ENCODE measurements at places on chromosomes 1 and 21.

- DNase-seq: peak; percentile 84
These were observed 23.3 kb downstream of the CNIH4 start for GRCh38 chr1:224380003-224380402.

- DNase-seq: no peak
These were observed 124.2 kb upstream of the ETV3 start for GRCh38 chr1:157262422-157262821.

- no peak for DNase-seq
These were observed 726 bp downstream of the TACSTD2 start for GRCh38 chr1:58576325-58576726.

- DNase-seq: no peak
These were observed 254.3 kb downstream of the RGS7 start for GRCh38 chr1:241102664-241103063.

DNA sequence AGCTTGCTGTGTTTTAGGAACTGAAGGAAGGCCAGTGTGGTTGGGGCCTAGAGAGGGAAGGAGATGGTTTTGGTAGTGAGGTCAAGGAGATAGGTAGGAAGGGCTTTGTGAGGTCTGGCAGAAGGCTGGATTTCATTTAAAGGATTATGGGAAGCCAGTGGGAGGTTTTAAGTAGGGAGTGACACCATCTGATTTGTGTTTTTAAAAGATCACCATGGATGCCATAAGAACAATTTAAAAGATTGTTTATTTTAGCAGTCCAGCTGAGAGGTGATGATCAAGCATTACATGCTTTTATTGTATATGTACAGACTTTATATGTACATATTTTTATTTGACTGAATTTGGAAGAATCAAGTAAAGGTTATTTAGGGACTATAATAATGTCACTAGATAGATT, 26.4 kb downstream of the RGL1 start:
- DNase-seq: no peak

- no peak for DNase-seq
These were observed 95.0 kb downstream of the ASTN1 start for GRCh38 chr1:177069490-177069889.

DNA sequence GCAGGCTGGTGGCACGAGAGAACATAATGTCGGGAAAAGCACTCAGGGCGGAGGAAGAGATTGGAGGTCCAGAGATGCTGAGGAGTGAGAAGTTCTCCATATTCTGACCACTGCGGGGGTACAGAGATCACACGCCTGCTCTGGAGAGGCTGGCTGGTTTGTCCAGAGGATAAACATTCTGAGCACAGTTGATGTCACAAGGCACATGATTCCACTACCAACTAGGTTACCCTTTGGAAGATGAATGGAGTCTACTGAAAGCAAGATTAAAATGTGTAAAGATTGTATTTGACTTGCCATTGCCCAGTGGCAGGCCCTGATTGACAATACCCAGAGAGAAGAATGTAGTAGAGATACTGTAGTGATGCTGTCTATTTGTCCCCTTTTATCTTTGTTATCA, at the start of gene SPATA46:
Gene SPATA46, minus strand, starts transcription at position 164 of the 400 bp plus-strand sequence. Its CDS starts 64 bp downstream, at position 100.
- no peak for DNase-seq

- DNase-seq: no peak
These were observed 6.6 kb downstream of the SDC3 start for GRCh38 chr1:30901798-30902581.

DNA sequence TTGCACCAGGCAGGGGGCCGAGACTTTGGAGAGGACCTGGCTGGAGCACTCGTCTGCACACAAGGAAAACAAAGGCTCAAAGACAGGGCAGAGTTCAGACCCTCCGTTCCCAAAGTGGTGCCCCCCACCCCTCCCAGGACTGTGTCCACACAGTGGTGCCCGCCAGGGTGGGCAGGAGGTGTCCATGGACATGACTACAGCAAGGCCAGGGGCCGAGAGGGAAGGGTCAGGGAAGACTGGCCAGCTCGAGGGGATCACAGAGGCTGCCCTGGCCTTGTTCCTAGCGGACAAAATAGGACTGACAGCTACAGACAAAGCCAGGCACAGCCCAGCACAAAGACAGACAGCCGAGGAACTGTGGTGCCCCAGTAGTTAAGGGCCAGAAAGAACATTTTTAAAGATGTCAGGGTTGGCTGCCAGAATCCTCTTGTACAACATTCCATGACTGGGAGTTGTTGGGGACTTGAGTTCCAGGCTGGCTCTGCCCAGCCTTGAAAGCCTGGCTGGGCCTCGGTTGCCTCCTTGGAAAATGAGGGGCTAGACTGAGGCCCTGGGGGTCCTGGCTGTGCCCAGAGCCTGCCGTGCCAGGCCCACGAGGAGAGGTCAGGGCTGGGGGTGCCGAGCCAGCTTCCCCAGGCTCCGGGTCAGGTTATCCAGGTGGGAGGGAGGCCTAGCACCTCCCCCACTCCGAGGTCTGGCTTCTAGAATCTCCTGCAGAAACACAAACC, 63.7 kb downstream of the SLX9 start:
- no peak for DNase-seq

- DNase-seq: no peak
These were observed 636 bp downstream of the WARS2 start for GRCh38 chr1:119139857-119140176.

DNA sequence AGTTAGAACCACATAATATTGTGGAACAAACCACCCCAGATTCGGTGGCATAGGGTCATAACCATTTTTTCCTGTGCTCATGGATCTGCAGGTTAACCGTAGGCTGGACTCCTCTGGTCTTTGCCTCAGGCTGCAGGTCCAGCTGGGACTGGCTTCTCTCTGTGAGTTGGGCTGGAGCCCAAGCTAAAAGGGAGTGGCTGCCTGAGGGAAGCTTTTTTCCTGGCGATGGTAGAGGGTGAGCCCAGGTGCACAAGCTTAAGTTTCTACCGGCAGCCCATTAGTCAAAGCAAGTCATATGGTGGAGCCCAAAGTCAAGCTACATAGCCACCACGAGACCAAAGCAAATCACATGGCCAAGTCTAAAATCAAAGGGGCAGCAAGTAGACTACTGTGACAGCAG, 13.8 kb downstream of the EPHX4 start:
- DNase-seq: no peak

DNA sequence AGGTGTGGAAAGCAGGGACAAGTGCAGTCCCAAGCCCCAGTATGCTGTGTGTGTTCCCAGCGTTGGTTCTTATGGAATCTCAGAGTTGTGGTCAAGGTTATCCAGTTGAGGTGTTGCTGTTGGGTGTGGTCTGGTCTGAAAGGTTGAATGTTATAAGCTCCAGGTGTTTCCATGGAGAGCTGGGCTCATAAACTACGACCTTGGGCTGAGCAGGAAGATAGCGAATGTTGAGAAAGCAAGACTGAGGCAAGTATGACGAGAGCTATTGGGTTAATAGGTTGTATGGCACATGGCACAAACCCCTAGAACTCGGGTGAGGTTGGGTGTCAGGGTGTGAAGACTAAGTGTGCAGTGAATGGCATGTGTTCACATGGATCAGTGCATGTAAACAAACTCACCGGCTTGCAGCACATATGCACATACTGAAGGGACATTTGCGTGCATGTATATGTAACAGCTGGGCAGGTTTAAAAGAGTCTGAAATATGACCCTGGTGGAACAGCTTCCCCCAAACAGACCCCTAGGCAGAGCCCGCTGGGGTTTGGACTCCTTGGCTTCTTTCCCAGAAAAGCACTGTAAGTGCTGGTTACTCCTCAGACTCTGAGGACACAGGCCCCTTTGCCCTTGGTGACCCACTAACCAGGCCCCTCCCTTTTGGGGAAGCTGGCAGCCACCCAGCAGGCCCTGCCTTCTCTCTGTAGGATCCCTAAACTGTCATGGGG, 117.5 kb downstream of the NAV1 start:
- no peak for DNase-seq

GRCh38 chr1:159587461-159587951, at the start of gene APCS:
TSS of gene APCS (plus strand) at chr1:159587826. CDS start at chr1:159587922, 96 bp downstream.
- DNase-seq: no peak

GRCh38 chr21:31447505-31447904, 103.4 kb upstream of the TIAM1 start:
- no peak for DNase-seq

DNA sequence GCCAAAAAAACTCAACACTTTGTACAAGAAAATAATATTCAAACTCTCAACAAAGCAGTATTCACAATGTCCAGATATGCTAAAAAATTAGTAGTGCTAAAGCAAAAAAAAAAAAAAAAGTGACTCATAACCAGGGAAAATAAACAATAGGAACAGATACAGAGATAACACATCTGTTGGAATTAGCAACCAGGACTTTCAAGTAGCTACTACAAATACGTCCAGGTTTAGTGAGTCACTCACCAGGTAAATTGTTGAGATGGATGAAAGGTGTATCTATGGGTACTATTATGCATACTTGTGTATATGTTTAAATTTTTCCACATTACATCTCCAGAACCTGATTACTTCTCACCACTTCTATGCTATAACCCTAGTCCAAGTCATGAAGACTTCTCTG, 144.8 kb upstream of the SLC35F3 start:
- no peak for DNase-seq

- DNase-seq: no peak
These were observed 76.3 kb upstream of the COX20 start for GRCh38 chr1:244759158-244759557.

DNA sequence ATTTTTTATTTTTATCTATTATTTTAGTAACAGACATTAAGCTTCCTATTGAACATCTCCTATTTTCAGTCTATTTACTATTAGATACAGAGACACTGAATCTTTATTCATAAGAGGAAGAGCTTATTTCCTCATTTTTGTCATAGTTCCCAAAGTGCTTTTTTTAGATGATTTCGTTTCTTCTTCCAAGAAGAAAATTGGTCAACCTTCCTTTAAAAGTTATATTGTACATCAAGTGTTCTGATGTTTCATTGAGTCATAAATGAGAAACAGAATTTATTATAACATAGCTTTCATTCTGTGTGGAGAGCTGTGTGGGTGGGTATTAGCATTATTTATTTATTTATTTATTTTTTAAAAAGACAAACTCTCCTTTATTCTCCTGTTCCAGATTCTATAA, 50.6 kb upstream of the BACH1 start:
- peak; percentile 24 for DNase-seq

DNA sequence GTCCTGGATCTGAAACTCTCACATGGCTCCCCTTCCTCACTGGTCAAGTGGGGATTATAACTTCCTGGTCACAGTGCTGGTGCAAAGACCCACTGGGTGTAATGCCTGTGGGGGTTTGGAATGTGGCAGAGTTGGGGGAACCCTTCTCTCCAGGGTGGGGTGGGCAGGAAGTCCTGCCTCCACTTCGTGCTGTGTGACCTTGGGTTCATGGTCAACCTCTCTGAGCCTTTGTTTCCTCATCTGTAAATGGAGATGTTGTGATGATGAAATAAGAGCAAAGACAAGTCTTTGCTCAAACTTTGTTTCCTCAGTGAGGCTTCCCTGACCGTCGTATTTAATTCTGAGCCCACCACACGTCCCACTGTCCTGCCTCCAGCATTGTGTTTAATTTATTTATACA, 564.7 kb downstream of the PTPRU start:
- no peak for DNase-seq

Measured in SIG-M5 (cell line).